ENCODE measurements at places on chromosomes 5 and 9. TPM values are rescaled to one million over a fixed set of nuclear protein-coding genes. Genes with fewer than 3 reads are reported as not detected.

DNA sequence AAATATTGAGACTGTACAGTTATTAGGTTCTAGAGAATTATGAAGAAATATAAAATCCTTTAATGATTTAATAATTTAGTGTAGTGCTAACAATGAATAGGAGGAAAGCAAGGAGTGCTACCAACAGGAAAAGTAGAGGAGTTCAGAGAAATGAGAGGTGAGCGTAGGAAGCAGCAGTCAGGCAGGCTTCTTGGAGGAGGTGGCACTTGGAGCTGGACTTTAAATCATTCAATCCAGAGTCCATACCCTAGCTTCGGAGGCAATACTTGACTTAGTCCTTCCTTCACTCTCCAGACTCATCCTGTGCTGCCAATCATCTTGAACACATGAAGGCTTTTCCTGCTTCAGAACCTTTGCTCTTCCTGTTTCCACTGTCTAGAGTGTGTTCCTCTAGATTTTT is 254.3 kb downstream of the GRIA1 start:
- DNase-seq, result no peak

The GPR151 gene
- not detected for polyA plus RNA-seq

DNA sequence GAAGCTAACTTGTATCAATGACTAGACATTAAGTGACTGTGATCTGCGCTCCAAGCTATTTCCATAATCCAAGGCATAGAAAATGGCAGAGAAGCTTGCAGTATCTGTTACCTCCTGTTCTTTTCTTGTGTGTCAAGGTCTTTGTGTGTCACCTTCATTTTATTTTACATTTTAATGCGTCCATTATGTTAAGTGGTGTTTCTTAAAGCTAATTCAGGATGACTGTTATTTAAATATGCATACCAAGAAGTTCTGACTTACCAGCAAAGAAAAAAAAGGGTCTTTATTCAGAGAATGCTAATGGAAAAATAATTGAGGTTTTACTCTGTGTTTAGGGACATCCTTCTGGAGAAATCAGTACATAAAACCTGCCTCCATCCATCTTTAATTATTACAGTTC is 52.3 kb downstream of the STK32A start:
- no peak for DNase-seq

- DNase-seq, result no peak
These were observed 9.5 kb downstream of the CAVIN4 start for GRCh38 chr9:100587375-100587774.

DNA sequence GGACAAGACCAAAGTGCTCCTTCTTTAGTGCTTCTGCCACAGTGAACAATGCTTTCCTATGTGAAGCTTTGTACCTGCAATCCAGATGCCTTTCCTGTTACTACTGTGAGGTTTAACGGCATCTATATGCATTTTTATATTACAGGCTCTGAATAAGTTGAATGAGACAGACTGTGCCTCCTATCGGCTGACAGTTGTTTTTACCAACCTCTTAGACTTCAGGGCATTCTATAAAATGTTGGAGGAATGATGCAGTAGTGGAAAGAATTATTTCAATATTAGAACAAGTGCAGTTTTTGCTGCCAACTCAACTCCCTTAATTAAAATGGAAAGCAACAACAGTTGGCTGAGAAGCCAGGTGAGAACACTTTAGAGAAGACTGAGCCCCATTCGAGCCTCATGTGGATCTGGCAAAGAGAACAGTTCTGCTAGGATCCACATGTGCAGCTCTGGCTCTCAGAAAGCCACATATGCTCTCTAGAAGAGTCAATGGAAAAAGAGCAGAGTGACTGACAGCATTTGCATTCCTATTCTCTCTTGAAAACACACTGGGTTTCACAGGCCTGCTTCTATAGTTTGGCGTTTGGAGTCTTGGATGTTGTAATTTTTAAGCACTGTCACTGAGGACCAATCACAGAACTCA is 147.5 kb downstream of the LURAP1L start:
- DNase-seq, result no peak

DNA sequence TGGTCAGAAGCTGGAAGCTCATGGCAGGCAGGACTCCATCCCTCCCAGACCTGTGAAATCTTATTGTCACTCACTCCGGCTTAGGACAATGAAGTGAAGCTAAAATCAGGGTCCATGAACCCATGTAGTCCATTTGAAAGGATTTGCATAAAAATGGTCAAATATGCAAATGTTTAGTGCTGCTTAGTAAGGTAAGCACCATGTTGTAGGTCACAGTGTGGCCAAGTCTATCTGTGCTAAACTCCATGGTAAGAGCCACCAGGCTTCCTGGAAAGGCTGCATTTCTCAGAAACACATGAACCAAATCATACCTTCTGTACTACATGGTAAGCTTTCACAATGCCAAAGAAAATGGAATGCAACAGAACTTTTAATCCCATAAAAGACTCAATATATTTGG is 5.7 kb downstream of the ALG2 start:
- no peak for DNase-seq

DNA sequence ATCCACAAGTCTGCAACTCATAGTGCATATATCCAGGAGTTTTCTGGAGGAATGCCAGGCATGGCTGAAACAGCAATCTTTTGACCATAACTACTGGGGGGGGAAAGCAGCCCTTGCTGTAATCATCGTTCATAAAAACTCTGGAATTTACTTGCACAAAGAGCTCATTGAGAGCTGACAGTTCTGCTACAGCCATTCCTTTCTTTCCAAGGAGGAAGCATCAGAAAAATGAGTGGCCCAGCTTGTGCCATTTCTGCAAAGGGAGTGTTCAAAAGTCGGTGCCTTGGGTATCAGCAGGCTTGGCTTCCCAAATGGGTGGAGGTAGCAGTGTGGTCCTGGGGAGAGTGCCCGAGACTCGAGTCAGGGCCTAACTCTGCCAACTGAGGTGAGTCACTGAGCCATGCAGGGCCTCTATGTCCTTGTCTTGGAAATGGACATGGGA is 101.5 kb downstream of the GCNT1 start:
- no peak for DNase-seq

The TAF1L gene
- 0.10 TPM for polyA plus RNA-seq

DNA sequence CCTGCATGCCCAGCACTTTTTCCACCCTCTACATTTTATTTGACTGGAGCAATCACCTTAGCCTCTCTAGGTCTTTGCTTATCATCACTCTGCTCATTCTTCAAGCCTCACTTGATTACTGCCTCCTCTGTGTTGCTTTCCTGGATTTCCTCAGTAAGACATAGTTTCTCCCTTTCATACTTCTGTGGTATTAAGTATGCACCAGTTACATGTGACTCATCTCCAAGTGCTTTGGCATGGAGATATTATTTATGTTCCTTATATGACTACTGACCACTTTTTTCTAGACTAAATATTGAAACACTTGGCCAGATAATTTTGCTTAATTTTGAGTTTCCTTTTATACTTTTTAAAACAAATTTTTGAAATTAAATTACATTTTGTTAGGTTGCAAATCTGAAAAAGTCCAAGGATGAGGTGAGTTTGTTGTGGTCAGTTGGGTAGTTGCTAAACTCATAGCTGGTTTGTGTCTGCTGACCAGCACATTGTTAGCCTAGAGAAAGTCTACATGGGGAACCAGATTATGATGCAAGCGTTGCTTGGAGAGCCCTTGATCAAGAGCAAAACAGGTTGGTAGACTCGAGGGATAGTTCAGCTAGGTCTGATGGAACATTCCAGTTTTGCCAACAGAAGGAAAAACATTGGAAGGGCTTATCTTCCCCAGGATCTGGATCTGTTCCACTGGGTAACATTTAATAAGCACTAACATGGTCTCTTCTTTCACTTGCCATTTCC is 140.2 kb downstream of the TMC1 start:
- DNase-seq, result no peak

The GGTA1 gene
- polyA plus RNA-seq, result 6.7 TPM

- DNase-seq, result no peak
These were observed 54.0 kb upstream of the FST start for GRCh38 chr5:53426512-53426830.

DNA sequence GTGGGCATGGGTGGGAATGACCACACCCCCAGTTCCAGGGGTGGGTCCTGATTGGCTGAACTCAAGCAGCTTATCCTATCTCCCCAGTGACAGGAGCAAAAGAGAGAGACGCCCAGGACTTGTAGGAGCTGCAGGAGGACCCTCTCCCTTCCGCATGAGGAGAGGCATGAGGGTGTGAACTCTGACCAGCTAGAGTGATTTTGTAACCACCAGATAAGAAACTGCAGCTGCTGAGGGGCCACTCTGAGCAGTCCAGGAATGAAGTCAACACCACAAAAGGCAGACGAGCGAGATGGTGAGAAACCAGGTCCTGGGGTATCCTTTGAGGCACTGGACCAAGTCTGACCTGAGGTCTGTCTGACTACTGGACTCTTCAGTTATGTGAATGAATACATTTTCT is 521.9 kb downstream of the BNC2 start:
- DNase-seq, result no peak

The TSLP gene
- 0.39 TPM for polyA plus RNA-seq

The FGF10 gene
- 6.7 TPM for polyA plus RNA-seq

The SAXO1 gene
- polyA plus RNA-seq, result 0.25 TPM

- no peak for DNase-seq
These were observed 50.2 kb upstream of the IL31RA start for GRCh38 chr5:55800924-55801323.

GRCh38 chr5:58818465-58818864 is 235.6 kb downstream of the RAB3C start:
- no peak for DNase-seq

DNA sequence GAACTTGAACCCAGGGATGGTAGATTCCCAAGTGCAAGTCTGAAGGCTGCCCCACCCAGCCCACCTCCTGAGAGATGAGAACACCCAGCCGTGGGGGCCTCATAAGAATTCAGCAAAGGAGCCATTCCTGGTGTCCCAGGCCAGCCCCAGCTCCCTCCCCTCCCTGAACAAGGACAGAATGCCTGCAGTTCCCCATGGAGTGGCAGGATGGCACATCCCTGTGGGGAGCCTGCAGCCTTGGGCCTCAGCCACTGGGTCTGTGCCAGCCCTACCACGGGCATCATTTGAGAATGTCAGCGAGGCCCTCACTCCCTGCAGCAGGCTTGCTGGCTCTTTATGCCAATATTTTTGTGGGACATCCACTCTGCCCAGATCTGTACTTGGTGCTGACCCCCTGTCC is 36.2 kb upstream of the RAPGEF1 start:
- no peak for DNase-seq

The SUSD3 gene
- polyA plus RNA-seq, result 7.3 TPM
